ENCODE measurements at places on chromosomes 2 and 18. TPM values are rescaled to one million over a fixed set of nuclear protein-coding genes. Genes with fewer than 3 reads are reported as not detected.
A peak's percentile ranks its signal among the peaks of the same experiment; 100 is the strongest.

KCNF1 gene
- total RNA-seq, result not detected

CROCC2 gene
- under 0.01 TPM for total RNA-seq

CD207 gene
- total RNA-seq, result not detected

DNA sequence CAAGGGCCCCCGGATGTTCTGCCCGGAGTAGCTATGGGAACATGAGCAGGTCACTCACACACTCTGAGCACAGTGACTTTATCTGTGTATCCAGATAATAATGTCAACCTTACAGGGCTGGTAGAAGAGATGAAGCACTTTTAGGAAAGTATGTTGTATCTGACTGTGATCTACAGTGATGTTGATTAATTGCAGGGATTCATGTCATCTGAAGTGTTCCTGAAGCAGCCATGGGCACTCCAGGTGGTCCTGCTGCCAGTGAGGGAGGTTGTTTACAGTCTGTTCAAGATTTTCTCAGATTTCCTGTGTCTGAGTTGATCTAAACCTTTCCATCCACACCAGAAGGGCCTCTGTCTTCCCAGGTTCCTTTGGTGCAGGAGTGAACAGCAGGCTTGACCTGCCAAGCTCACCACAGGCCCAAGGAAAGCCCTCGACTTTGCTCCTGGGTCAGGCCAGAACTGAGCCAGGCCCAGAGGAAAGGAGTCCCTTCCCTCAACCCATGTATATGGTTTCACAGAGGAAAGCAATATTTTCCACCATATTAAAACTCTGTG, 28.0 kb downstream of the KIAA2012 start:
- DNase-seq, result no peak

- no peak for DNase-seq
These were observed 57.3 kb upstream of the ALPP start for GRCh38 chr2:232321156-232321816.

DNA sequence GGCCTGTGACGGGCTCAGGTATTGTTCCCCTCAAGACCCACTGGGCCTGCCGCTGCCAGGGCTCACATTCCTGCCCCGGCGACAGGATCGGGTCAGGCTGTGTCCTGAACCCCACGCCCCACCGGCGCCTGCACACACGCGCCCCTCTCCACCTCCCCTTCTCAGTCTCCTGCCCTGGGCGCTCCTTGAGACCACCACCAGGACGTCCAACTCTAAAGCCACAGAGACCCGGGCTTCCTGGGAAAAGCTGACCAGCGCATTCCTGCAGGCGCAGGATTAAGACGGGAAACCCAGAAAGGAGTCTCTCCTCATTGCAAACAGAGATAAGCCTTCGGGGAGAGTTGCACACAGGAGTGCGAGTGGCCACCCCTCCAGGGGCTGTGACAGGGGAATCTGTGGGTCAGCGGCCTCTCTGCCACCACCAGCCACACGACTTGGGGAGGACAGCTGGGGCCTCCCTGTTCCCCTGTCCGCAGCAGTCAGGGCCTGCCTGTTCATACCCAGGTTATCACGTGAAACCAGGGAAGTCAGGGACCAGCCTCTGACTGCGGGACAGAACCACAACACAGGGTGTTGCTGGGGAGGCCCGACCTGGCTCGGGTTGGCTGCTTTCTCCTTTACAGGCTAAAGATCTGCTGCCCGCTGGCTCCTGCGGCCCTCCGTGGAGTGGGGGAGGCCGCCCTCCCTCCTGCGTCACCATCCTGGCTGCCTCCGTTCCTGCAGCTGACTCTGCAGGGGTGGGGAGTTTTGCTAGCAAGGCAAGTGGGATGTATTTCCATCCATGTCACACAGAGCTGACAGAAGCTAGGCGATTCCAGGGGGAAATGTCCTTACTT, 88.8 kb downstream of the ZCCHC2 start:
- DNase-seq, result no peak

DNA sequence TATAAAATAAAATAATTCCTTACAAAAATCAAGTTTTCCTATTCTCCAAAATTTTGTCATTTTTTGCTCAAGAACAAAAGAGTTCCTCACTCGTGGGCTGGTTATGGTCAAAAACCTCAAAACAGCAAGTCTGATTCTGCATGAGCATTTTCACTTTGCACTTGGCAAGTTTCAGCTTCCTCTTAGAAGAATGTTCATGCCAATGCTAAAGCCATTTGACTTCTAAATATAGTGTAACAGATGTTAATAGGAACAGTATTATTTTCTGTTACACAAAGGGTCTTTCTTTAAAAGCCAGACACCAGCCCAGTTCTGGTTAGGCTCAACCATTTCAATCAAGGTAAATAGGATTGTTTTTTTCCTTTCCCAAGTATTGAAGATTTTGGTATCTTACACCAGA, 261.3 kb upstream of the CCDC68 start:
- DNase-seq, result no peak

DNA sequence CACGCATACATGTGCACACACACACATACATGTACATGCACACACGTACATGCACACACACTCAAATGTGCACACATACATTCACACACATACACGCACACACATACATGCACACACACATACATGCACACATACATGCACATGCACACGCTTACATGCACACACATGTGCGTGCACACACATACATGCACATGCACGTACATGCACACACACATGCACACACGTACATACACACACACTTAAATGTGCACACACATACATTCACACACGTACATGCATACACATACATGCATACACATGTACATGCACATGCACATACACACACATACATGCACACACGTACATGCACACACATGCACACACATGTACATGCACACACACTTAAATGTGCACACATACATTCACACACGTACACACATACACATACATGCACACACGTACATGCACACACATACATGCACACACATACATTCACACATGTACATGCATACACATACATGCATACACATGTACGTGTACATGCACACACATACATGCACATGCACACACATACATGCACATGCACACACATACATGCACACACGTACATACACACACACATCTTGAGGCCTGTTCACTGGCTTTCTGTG, 283.7 kb upstream of the ID2 start:
- no peak for DNase-seq

DNA sequence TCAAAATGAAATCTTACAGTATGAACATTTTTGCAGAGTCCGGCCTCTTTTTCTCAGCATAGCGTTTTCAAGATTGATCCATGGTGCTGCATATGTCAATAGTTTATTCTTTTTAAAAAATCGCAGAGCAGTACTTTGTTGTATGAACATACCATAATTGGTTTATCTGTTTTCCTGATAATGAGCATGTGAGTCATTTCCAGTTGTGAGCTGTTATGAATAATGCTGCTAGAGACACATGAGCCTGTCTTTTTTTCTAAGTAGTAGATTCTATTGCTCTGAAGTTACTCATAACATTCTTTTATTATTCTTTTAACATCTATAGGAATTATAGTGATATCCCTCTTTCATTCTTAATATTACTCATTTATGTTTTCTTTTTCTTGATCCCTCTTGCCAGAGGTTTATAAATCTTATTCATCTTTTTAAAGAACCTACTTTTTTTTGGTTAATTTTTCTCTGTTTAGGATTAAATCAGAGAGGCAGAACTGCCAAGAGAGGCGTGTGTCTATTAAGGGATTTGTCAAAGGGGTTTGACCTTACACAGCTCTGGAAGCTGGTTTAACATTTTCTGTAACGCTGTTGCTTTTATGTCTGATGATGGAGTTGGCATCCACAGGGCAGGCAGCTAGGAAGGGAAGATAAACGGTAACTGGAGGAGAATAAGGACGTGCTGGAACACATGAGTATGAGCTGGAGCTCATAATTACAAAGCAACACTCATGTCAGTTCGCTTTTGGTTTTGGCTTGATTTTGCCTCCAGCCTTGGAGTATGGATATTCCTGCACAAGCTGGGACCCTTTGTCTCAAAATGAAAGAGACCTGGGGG, 47.4 kb downstream of the MGAT5 start:
- no peak for DNase-seq

- DNase-seq, result no peak
These were observed 5.3 kb upstream of the MOCOS start for GRCh38 chr18:36181898-36182506.

DNA sequence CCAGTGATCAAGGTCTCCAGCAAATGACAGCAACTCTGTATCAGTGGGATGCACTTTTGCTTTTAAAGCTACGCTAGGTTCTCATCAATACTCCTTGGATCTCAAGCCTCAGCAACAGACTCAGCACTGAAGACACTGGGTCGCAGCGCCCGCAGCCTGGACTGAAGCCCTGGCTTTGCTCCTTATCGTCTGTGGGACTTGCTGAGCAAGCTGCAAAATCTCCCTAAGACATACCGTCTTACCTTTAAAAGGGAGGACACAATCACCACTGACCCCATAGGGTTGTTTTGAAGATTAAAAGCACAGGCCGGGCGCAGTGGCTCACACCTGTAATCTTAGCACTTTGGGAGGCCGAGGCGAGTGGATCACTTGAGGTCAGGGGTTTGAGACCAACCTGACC, 8.1 kb downstream of the CYB5A start:
- DNase-seq, result no peak

GRCh38 chr18:70374154-70374553, 85.3 kb downstream of the SOCS6 start:
- DNase-seq, result no peak

DNA sequence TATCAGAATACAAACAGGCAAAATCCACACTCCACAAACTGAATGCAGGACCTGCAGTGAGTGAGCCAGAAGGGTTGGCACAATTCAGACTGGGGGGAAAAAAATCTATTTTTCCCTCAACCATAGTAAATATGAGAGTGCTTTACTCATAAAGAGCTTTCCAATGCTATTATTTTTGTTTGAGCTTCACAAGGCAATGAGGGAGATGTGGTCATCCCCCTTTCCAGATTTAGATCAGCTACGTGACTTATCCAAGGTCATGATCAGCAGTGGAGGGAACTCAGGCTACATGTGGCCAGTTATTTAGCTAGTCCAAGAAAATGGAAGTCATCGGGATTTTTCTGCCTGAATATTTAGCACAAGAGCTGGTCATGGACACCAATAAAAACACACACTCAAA, 120.4 kb upstream of the KLF7 start:
- DNase-seq, result no peak

DNA sequence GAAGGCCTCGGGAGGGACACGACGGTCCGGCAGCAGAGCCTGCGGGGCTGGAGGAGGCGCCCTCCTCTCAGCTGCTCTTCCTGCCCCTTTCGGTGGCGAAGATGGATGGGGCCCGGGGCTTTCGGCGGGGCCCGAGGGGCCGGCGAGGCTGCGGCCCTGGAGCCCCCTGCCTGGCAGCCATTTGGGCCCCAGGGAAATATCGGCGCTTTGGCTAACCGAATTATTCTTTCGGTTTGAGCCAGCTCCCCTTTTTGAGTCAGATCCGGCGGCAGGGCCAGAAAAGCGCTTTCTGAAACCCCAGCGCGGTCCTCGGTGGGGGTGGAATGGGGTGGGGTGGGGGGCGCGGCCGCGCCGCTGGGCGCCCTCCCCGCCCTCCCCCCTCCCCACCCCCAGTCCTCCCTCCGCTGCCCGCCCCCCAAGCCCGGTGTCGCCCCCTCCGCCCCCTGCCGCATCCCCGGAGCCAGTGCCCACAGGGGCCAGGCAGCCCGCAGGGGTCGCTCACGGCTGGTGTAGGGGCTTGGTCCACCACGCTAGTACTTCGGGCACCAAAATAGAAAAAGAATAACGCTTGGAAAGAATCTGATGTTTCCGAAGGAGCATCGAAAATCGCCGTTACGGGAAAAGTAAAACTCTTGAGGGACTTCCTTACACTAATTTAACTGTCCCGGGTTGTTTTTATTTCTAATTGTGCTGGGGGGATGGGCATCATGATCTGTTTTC, 9.1 kb upstream of the ARID5A start:
- no peak for DNase-seq

GRCh38 chr18:13471198-13471845, 252.8 kb downstream of the LDLRAD4 start:
- DNase-seq, result no peak

- DNase-seq, result no peak
These were observed 92.0 kb downstream of the NDUFA10 start for GRCh38 chr2:239932881-239933735.

DNA sequence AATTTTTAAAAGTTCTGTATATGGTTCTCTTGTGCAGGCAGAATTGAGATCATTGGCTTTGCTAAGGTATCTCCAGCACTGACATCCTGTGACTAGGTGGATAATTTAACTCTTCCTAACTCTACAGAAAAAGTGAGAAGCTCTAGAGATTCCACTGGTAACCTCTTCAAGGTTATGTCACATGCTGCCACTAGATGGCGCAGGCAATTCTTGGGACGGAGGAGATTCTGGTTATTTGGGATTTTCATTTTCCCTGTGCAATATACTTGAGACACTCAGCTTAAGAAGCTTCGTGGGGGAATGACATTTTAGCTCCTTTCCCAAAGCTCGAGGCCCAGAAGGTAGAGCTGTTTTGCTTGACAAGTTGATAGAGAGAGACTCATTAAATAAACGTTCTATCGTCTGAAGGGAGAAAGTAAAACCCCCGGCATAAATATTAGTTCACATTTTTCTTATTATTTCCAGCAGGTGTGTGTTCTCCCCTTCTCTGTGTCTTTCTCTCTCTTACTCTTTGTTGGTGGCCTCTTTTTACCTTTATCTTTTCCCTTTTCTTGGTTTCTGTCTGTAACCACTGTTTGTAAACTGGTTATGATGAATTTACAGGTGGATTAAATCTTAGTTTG, 26.6 kb upstream of the LANCL1 start:
- DNase-seq, result peak; percentile 61

GRCh38 chr2:62884514-62884913, 166.1 kb upstream of the OTX1 start:
- DNase-seq, result no peak

DNA sequence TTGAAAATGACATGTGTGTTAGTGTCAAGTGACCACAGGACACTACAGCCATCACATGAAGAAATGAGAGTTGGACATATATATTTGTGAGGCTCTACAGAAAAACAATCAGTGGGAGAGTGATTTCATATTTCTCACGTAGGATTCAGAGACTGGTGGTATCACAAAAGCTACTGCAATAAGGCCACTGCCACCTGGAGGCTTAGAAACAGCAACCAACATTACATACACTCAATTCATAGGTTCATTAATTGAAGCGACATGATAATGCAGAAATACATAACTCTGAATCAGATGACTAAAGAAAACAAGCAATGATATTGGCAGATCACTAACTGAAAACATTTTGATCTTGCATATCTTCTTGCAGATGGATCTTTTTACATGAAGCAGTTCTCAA, 248.1 kb upstream of the KLHL14 start:
- no peak for DNase-seq
